ENCODE measurements at places on chromosomes 2 and 18.

DNA sequence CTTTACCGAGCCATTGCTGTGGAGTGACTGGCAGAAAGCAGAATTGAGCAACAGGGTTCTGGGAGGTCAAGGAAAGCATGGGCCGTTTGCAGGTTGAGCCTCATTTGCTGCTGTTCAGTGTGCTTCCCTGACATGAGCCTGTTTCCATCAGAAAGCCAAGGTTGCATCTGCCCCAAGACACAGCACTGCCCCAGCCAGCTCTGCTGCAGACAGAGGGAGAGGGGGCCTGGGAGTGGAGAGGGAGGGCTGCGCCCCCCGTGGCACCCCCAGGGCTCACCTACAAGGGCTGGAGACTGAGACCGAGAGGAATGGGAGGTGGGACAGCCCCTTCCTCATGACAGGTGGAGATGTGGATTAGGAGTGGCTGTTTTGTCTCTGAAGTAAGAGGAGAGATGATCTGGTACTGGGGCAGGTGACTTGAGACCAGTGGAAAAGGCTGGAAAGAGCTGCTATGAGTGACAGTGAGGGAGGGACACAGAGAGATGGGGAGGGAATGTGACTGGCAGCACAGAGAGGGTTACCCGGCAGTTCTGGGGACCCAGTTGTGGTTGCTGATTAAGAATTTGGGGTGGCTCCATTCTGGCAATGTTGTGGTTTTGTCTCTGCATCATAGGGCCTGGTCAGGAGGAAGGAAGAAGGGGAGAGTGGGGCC is 218.0 kb downstream of the DYSF start:
- no peak for DNase-seq

DNA sequence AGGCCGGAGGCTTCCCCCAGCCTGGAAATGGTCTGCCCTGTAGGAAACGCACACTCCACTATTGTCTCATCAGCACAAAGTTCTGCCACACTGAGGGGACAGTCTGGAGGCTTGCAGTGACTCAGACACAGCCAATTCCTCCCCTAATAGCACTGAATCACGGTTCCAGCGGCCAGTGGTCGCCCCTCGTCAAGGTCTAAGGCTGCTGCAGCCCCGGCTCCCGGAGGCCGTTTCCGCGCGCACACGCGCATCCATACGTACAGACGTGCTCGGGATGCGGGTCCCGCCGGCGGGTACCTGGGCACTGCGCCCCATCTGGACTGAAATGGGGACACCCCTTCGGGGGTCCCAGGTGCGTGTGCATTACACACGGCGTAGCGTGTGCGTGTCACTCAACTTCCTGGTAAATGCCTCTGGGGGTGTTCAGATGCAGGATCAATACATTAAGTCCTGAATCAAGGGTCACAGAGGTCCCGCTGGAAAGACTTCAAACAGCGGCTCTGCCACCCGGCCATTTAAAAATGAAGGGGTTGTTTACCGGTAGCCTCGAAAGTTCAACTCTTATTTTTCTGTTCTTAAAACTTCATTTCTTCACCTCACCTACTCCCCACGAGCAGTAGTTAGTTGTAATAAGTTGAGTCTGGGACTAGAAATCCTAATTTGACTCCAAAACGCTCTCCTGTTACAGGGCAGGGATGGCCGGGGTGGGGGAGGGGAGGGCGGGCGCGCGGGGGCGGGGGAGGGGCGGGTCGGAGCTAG is 572 bp upstream of the ZNF516 start:
- DNase-seq, result peak; percentile 42

GRCh38 chr2:27803046-27803445 is 31.5 kb downstream of the MRPL33 start:
- DNase-seq, result no peak

DNA sequence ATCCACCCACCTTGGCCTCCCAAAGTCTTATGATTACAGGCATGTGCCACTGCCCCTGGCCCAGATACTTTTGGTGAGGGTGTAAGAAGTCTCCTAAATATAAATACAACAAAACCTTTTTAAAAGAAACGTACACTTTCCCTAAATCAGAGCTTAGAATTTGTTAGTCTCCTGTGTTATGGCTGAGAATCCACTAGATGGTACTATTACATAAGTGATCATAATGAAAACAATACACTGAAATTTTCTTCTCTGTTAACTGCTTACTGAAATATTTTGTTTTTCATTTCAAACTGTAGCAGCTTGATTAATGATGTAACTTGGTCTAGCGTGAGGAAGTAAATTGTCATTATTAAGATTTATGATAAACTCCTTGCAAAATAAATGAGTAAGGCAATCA is 74.8 kb upstream of the FAM98A start:
- no peak for DNase-seq

DNA sequence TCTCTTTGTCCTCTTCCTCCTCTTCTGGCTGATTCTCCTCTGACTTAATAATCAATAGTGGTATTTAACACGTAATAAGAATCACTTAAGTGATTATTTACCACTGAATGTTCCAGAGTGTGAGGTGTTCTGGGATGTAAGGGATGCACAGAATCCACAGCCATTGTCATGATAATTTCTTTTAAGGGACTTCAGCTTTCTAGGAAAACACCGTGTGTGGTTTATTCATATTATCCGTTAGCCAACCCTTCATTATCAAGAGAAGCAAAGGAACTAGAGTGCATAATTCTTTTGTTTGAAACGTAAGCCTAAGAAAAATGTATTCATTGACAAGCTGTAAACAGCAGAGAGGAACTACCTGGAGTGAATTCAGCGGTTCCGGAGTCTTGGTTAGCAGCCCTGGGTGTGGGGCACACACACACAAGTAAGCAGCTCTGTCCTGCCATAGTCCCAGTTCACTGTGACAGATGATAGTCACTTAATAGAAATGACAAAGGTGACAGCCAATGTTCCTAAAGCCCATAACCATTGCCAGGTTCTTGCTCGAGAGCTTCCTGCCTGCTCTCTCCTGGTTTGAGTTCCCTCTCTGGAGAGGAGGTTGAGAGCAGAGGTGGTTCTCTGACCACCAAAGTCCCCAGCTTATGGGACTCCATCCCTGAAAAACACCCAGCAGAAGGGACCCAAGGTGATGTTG is 101.9 kb downstream of the ACOXL start:
- DNase-seq, result no peak

- no peak for DNase-seq
Observed at GRCh38 chr2:206780671-206781070, 15.3 kb downstream of the FASTKD2 start.

Data from NCI-H1092 (cell line).